ENCODE measurements at places on chromosomes 1 and 21. TPM values are rescaled to one million over a fixed set of nuclear protein-coding genes. Genes with fewer than 3 reads are reported as not detected.

GRCh38 chr1:64886877-64887276 lies 79.5 kb downstream of the JAK1 start:
- H3K27me3 ChIP-seq: no peaks in the 10 kb centered on the region
- no peak for DNase-seq
- no peaks in the 10 kb centered on the region for H3K36me3 ChIP-seq
- no peak overlapping the region for H3K4me3 ChIP-seq
- H3K4me1 ChIP-seq: no peaks in the 10 kb centered on the region

GRCh38 chr1:180631194-180631765 lies 542 bp upstream of the XPR1 start:
- no peak for DNase-seq
- H3K4me3 ChIP-seq: no peak overlapping the region
- H3K36me3 ChIP-seq: no peaks in the 10 kb centered on the region
- no peaks in the 10 kb centered on the region for H3K4me1 ChIP-seq
- H3K27me3 ChIP-seq: no peaks in the 10 kb centered on the region

- DNase-seq: no peak
- H3K27ac ChIP-seq: no peak overlapping the region
- no peaks in the 10 kb centered on the region for H3K36me3 ChIP-seq
- no peak overlapping the region for H3K4me3 ChIP-seq
- no peaks in the 10 kb centered on the region for H3K27me3 ChIP-seq
Observed at GRCh38 chr1:234089396-234089795, 184.9 kb downstream of the SLC35F3 start.

- peaks cover 9% of the 10 kb centered on the region for H3K4me1 ChIP-seq
- H3K4me3 ChIP-seq: peak overlapping the region; percentile 60
- peak overlapping the region; percentile 98 for H3K27ac ChIP-seq
Observed at GRCh38 chr1:25232866-25233784, 823 bp upstream of the SYF2 start.

DNA sequence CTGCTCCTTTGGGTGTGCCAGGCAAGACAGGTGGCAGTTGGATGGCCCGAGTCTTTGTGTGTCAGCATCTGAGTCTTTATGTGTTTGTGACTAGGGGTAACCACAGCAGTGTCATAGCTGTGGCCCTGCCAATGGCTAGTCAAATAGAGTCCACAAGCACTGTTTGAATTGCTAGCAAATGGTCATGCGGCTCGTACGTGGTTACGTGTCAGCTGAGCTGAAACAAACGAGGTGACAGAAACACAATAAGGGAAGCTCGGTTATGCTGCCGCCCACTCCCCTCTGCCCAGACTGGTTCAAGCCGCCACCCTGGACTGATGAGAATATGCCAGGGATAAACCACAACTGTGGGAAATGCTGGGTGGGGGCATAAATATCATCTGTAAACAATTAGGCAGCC lies 174.3 kb upstream of the LMO4 start:
- H3K27me3 ChIP-seq: no peaks in the 10 kb centered on the region
- no peaks in the 10 kb centered on the region for H3K36me3 ChIP-seq
- no peak overlapping the region for H3K4me3 ChIP-seq
- H3K27ac ChIP-seq: no peak overlapping the region
- peaks cover 12% of the 10 kb centered on the region for H3K4me1 ChIP-seq

The COL16A1 gene
- 150 TPM for total RNA-seq

DNA sequence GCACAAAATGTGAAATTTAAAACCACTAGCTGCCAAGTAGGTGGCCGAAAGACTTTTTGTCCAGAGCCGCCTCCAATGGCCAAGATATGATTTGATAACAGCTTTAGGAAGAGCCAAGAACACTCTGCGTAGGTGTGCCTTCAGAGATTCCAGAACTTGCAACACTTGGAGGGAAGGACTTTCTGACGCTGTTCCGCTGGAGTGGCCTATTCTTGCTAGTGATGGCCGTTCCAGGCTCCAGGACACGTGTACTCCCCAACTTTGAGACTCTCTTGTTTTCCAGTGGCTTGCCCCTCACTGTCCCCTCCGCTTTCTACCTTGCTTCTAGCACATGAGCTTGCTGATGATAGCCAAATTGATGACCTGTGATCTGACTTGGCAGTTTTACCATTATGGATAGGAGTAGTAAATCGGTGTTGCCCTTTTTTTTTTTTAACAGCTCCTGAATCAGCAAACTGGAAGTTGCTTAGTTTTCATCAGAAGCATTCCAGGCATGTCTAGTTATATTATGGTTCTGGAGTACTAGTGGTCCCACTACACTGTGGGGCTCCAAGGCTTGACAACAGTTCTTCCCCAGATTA lies 1.0 kb downstream of the PRDX6 start:
- H3K4me3 ChIP-seq: peak overlapping the region; percentile 86
- peaks cover 14% of the 10 kb centered on the region for H3K36me3 ChIP-seq
- H3K4me1 ChIP-seq: peaks cover 11% of the 10 kb centered on the region

- H3K27me3 ChIP-seq: peaks cover 5% of the 10 kb centered on the region
- H3K4me3 ChIP-seq: no peak overlapping the region
- H3K4me1 ChIP-seq: no peaks in the 10 kb centered on the region
Observed at GRCh38 chr21:29943885-29944284, 4.1 kb upstream of the GRIK1 start.

The RGS16 gene
- 0.33 TPM for total RNA-seq

The SLC9C2 gene
- not detected for total RNA-seq

GRCh38 chr1:35426097-35426586 lies 131.1 kb downstream of the KIAA0319L start:
- no peak for DNase-seq
- no peaks in the 10 kb centered on the region for H3K4me1 ChIP-seq
- H3K4me3 ChIP-seq: no peak overlapping the region
- no peak overlapping the region for H3K27ac ChIP-seq

DNA sequence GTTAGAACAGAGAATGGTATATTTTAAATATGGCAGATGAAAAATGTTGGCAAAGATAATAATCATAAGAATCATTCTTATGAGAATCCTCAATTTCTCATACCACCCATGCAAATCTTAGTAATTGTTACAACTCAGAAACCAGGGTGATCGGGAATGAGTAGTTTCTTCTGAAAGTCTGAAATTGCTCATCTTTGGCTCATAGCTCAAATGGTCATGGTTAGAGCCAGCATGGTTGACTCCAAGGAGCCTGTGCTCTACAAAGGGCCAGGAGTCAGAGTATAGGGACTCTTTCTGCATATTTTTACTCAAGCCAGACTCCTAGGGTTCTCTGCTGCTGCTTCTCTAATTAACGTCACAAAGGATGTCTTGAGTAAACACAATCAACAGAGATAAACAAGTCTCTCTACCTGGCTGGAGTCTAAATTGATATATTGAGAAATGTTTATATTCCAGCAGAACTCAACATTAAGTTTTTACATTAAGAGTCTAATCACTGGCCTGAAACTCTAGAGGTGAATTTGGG lies 1.9 kb upstream of the ETV3 start:
- no peak overlapping the region for H3K27ac ChIP-seq
- H3K4me3 ChIP-seq: no peak overlapping the region
- peaks cover 5% of the 10 kb centered on the region for H3K27me3 ChIP-seq
- peaks cover 8% of the 10 kb centered on the region for H3K4me1 ChIP-seq
- H3K36me3 ChIP-seq: peaks cover 2% of the 10 kb centered on the region

The ZBTB40 gene
- total RNA-seq: 12.4 TPM

The BARHL2 gene
- not detected for total RNA-seq

- H3K4me1 ChIP-seq: peaks cover 5% of the 10 kb centered on the region
- no peak overlapping the region for H3K27ac ChIP-seq
- no peaks in the 10 kb centered on the region for H3K27me3 ChIP-seq
- DNase-seq: peak; percentile 47
- H3K4me3 ChIP-seq: no peak overlapping the region
- no peaks in the 10 kb centered on the region for H3K36me3 ChIP-seq
Observed at GRCh38 chr1:170910273-170910672, 25.1 kb upstream of the MROH9 start.

DNA sequence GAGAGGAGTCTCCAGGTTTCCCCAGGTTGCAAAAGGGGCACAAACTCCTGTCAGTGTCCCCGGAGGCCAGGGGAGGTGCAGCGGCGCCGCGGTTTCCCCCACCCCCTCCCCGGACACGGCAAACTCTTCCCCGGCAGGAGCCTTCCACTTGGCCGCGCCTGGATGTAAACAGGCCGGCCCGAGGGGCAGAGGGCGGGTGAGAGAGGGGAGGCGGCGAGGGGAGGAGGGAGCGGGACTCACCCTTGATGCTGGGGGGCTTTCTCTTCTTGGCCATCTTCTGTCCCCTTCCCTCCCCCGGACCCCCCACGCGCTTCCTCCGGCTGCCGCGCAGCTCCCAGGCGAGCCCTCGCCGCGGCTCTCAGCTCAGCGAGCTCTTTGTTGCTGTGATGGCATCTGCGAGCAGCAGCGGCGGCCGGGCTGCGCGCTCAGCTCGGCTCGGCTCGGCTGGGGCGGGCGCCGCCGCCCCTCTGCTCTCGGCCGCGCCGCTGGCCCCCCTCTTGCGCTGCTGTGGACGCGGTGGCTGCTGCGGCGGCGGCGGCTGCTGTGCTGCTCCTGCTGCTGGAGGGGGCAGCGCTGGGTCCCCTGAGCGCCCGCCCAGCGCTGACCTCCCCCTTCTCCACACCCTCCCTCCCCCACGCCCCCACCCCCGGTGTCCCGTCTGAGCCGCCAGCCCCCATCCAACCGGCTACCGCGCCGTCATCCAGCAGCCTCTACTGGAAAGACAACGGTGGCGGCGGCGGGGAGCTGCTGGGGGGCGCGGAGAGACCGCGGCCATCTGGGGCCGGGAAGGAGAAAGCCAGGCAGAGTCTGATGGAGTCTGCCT lies 4.9 kb upstream of the SLC44A5 start:
- H3K27ac ChIP-seq: no peak overlapping the region
- H3K27me3 ChIP-seq: peaks cover 16% of the 10 kb centered on the region
- peak; percentile 24 for DNase-seq
- no peaks in the 10 kb centered on the region for H3K4me1 ChIP-seq

The OR10X1 gene
- not detected for total RNA-seq

DNA sequence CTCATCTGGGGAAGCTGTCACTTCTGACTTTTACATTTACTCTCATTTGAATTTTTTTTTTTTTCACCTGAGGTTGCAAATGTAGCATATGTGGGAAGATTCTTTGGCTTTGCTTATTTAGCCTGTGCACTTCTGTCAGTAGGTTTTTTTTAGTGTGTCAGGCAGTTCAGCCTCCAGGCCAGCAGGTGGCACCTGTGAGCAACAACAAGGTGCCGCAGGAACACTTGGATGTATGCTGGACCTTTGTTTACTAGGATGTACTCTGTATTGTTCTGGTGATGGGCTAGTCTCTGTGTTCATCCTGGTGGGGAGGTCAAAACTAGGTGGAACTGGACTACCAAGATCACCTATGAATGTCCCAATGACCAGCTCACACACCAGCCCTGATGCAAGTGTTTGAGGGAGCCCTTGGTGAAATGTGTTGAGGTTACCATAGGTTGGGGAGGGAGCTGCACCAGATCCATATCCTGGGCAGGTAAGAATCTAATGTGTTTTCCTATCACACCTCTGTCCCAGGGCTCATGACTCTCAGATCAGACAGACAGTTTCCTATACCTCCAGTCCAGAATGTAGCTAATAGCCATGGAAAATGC lies 618.2 kb downstream of the BRINP3 start:
- no peak overlapping the region for H3K27ac ChIP-seq
- H3K4me3 ChIP-seq: no peak overlapping the region
- no peaks in the 10 kb centered on the region for H3K36me3 ChIP-seq
- H3K4me1 ChIP-seq: no peaks in the 10 kb centered on the region
- no peaks in the 10 kb centered on the region for H3K27me3 ChIP-seq

GRCh38 chr21:24224422-24224821 lies 1382.9 kb downstream of the MRPL39 start:
- no peak overlapping the region for H3K27ac ChIP-seq
- no peak overlapping the region for H3K4me3 ChIP-seq
- no peaks in the 10 kb centered on the region for H3K4me1 ChIP-seq

DNA sequence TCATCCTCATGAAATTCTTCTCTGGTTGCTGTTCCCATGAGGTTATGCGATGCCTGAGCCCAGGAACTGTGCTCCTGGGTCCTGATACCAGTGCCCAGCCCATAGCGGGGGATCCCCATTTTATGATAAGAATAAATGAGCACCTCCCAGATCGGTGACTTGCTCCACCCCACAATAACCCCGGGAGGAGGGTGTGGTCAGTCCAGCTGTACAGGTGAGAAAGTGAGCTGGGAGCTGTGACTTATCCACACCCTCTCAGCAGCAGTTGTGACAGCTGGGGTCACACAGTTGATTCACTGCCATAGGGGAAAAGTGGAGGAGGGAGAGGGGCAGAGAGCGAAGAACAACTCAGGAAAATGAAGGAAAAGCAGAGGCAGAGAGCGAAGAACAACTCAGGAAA lies 33.4 kb downstream of the OR2G3 start:
- DNase-seq: no peak
- H3K4me1 ChIP-seq: no peaks in the 10 kb centered on the region
- no peaks in the 10 kb centered on the region for H3K27me3 ChIP-seq
- no peak overlapping the region for H3K4me3 ChIP-seq
- H3K27ac ChIP-seq: no peak overlapping the region

The NPHS2 gene
- total RNA-seq: not detected

The OR2T33 gene
- not detected for total RNA-seq

DNA sequence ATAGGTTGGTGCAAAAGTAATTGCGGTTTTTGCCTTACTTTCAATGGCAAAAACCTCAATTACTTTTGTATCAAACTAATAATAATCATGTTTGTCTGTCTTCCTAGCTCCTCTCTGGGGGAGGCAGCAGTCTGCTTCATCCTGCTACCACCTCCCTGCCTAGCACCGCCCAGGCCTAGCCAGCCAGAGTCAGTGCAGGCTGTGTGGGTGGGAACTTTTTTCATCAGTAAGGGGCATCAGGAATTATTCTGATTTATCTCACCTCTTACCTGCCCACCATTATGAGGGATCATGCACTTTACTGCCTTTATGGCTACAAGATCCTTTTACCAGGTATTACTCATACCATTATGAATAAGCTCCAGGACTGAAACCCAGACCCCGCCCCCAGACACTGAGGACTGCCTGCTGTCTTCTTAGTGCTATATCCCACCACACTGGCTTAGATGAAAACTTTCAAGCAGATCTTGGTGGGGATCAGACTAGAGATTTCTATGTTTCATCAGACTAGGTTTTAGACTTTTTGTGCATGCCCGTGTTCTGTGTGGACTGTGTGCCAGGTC lies 116.4 kb downstream of the PBX1 start:
- peaks cover 5% of the 10 kb centered on the region for H3K4me1 ChIP-seq
- no peaks in the 10 kb centered on the region for H3K36me3 ChIP-seq
- H3K27ac ChIP-seq: no peak overlapping the region
- H3K27me3 ChIP-seq: no peaks in the 10 kb centered on the region
- H3K4me3 ChIP-seq: no peak overlapping the region

All from fibroblast of lung (primary cell).